AG09319 (cell line): ENCODE measurements at places on chromosomes 13 and 19.
A peak's percentile ranks its signal among the peaks of the same experiment; 100 is the strongest.

DNA sequence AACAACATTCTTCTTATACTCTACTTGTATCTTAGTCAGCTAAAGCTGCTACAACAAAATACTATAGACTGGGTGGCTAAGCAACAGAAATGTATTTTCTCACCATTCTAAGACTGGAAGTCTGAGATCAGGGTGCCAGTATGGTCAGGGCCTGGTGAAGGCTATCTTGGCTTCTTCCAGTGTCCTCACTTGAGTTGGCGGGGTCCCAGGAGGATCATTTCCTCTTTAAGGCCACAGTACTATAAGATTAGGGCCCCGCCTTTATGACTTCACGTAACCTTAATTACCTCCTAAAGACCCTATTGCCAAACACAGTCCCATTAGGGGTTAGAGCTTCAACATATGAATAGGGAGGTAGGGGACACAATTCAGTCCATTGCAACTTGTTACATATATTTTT, 30.7 kb upstream of the DOCK9 start:
- DNase-seq: no peak

GRCh38 chr19:4322942-4323665, 15.5 kb downstream of the STAP2 start:
- DNase-seq: no peak

DNA sequence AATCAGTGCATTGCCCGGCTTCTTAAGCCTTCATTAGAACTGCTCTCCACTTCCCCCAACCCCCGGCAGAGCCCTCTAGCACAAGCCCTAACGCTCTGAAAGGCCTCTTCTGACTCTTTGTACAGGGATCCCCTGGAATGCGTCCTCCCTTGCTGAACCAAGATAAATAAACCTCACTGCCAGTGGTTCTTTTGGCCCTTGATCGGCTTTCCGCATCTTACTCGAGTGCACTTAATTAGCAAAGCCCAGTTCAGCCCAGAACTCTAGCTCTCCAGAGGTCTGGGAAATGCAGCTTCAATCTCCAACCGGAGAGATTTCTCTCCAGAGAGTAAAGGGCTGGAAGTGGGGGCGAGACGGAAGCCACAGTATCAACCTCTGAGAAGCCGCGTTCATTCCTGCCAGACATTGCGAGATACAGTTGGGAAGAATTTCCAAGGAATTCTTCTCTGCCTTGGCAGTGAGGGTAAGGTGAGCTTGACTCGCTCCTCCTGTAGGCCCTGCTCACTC, 8.7 kb upstream of the ZNF444 start:
- peak; percentile 36 for DNase-seq

- DNase-seq: no peak
These were observed 122.3 kb downstream of the RFC3 start for GRCh38 chr13:33940256-33940655.

DNA sequence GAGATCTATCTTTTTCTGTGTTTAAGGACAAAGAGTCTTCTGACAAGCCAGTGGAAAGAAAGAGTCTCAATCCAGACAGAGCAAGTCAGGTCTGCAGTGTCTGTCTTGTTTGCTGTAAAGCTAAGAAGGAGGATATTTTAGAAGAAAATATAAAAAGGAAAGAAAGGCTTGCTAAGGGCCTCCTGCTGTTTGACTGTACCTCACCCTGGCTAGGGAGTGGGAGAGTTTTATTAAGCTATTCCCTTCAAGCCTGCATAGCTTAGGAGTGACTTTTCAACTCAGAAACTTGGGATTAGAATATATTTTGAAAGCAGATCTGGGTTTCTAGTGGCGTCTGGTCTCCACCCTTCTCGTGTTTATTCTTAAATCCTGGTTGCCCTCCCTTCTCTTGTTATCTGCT, 460.0 kb downstream of the COG6 start:
- no peak for DNase-seq

DNA sequence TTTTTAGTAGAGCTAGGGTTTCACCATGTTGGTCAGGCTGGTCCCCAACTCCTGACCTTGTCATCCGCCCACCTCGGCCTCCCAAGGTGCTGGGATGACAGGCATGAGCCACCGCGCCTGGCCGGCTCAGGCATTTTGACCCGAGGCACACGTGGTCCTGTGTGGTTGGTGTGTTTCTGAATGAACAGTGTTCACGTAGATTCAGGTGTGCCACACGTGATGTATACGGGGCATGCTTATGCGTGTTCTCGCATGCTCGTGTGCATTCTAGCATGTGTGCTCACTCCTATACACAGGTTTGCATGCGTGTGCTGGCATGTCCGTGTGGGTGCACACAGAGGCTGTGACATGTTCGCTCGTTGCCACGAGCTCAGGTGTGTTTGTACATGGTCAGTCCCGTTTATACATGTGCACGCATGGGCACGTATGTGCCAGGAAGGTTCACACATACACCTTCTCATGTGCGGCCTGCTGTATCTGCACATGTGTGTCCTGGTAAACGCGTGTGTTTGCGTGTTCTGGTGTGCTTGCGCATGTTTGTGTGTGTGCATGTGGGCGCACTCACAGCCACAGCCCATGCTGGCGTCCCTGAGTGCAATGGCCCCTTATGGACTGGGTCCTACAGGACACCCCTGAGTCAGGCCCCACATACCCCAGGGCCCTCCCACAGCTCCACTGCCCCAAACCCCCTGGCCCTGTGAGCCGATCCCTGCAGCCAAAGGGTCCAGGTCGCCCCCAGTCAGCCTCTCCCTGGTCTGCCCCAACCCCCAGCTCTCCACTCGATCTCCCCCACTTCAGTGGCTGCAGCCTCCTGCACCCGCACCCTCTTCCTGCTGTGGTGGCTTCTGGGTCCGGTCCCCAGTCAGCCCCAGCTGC, 20.6 kb upstream of the TCF3 start:
- DNase-seq: no peak

- no peak for DNase-seq
These were observed 130.1 kb downstream of the ZDHHC20 start for GRCh38 chr13:21328836-21329477.

DNA sequence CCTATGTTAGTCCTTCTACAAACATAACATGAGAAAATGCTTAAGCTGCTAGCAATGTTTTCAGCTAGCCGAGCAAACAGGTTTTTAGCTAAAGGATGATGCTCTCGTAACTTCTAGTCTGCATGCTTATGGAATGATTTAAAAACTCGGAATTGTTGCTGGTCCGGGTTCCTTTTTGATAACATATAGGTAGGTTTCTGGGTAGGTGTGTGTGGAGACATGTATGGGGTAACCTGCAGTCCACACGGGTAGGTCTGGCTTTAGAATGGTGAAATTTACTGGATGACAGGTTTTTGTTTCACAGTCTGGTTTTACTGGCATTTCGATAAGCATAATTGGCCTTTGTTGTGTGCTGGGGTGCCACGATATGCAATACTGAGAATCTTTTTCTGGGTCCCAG, 4.4 kb downstream of the ZNF813 start:
- no peak for DNase-seq

DNA sequence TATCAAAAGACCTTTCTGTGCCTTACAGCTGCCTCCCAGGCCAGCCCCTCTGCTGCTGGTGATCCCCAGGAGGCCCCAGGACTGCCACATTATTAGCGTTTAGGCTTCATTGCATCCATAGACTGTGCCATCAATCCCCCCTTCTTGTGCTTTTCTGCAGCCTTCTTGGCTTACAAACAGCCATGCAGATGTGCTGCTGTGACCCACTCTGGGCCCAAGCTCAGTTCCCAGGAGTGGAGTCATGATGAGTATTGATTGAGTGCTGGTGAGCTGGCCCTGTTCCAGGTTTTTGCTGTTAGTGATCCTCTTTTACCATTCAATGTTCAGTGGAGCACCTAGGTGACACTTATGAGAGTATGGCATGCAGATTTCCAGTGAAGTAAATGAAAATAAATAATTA, 59.9 kb upstream of the SLAIN1 start:
- DNase-seq: no peak

- DNase-seq: no peak
These were observed 328.0 kb upstream of the ZNF507 start for GRCh38 chr19:32017176-32017953.

- peak; percentile 1 for DNase-seq
These were observed 61.1 kb downstream of the ZNF431 start for GRCh38 chr19:21202865-21203494.

GRCh38 chr19:45499196-45500180, 1.2 kb downstream of the PPM1N start:
- no peak for DNase-seq

GRCh38 chr13:48892053-48892687, 83.5 kb upstream of the FNDC3A start:
- DNase-seq: no peak

GRCh38 chr13:92721620-92722019, 505.0 kb upstream of the GPC6 start:
- no peak for DNase-seq

DNA sequence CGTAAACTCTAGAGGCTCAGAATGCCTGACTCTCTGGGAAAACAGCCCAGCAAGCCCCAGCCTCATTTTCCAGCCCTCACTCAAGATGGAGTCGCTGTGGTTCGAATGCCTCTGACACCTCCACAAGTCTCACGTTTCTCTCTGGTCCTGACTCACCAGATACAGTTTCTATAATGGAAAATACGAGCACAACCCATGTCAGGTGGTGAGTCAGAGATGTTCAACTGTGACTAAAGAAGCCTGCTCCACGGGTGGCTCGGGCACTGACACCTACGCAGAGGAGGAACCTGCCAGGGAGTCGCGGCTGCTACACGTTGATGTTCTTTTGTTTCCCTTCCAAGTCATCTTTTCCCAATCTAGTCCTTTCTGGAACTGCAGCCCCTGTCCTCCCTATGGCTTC, 87.1 kb upstream of the STK24 start:
- no peak for DNase-seq

GRCh38 chr19:2034729-2035589, 16.1 kb downstream of the MKNK2 start:
- DNase-seq: no peak

GRCh38 chr13:95124959-95125358, 176.3 kb downstream of the ABCC4 start:
- DNase-seq: no peak

DNA sequence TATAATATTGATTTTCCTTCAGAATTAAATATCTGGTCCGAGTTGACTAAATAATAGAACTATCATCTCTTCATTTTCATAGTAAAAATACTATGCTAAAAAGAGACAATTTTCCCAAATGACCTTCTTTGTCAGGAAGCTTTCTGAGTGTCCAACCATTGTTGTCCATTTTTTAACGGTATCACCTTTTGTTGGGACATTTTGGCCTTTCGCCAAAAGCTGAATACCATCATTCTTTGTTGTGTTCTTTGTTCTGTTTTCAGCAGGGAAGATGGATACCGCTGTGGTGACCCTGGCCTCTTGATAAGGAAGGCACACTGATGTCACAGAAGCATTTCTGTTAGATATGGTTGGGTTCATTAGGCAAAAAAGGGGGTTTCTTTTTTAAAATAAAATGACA, 654.4 kb upstream of the GPC6 start:
- no peak for DNase-seq

GRCh38 chr13:78197231-78197630, 278.6 kb upstream of the EDNRB start:
- DNase-seq: no peak

DNA sequence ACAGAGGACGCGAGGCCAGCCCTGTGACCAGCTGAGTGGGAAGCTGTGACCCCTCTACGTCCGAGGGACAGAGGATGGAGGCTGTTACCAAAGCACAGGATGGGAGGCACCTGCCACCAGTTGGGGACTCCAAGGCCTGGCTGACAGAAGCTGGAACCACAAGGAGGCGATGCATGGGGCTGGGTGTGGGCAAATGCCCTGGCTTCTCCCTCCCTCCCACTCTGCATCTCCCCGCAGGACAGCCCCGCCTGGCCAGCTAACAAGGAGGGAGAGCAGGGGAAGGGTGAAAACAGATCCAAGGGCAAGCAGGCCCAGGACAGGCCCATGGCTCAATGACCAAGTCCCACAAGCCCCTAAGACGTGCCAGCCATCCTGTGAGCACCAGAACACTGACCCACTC, 28.6 kb downstream of the AKT2 start:
- DNase-seq: no peak

DNA sequence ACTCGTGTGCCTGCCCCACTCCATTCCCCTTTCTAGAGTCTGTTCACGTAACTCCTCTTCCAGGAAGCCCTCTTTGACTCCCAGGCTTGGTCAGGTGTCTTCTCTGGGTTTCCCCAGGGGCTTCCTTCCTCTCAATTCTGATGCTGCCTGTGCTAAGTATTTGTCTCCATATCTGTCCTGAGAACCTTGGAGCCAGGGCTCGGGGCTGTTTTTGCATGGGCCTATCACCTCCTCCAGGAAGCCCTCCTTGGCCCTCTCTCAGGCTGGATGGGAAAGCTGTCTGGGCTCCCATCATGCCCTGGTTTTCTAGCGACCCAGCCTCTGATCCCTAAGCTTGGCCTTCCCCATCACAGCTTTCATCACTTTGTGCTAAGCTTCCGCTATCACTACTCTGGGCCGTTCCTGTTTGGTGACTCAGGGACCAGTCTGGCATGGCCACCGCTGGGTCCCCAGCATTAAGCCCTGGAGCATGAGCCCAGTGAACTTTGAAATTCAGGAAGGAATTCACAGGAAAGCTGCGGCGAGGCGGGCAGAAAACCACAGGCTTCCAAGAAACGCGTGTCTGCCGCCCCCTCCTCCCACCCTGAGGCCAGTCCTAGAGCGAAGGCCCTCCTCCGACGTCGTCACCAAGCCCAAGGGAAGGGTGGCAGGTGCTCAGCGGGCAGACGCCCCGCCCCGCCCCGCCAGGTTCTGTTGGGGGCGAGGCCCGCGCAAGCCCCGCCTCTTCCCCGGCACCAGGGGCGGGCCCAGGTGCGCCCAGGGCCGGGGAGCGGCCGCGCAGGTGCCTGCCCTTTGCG, 486 bp upstream of the SPINT2 start:
- no peak for DNase-seq

DNA sequence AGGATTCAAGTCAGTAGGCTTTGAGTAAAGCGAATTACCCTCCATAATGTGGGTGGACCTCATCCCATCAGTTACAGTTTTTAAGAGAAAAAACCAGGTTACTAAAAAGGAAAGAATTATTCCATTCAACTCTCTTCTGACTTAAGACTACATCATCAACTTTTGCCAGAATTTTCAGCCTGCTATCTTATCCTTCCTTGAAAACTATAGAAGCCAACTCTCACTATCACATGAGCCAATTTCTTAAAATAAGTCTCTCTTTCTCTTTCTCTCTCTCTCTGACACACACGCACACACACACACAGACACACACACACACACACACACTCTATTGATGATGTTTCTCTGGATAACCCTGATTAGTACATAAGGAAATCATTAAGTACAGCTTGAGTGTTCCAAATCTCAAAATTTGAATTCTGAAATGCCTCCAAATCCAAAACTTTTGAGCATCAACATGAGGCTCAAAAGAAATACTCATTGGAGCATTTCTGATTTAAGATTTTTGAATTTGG, 217.0 kb upstream of the PRR20A start:
- DNase-seq: no peak

- no peak for DNase-seq
These were observed 197.1 kb downstream of the NDFIP2 start for GRCh38 chr13:79678100-79678499.

GRCh38 chr19:54196536-54196935, 4.1 kb upstream of the RPS9 start:
- no peak for DNase-seq

GRCh38 chr13:99190147-99190985, 10.3 kb upstream of the UBAC2 start:
- DNase-seq: no peak
